AG04450 (cell line): ENCODE measurements at places on chromosomes 7 and 10.

DNA sequence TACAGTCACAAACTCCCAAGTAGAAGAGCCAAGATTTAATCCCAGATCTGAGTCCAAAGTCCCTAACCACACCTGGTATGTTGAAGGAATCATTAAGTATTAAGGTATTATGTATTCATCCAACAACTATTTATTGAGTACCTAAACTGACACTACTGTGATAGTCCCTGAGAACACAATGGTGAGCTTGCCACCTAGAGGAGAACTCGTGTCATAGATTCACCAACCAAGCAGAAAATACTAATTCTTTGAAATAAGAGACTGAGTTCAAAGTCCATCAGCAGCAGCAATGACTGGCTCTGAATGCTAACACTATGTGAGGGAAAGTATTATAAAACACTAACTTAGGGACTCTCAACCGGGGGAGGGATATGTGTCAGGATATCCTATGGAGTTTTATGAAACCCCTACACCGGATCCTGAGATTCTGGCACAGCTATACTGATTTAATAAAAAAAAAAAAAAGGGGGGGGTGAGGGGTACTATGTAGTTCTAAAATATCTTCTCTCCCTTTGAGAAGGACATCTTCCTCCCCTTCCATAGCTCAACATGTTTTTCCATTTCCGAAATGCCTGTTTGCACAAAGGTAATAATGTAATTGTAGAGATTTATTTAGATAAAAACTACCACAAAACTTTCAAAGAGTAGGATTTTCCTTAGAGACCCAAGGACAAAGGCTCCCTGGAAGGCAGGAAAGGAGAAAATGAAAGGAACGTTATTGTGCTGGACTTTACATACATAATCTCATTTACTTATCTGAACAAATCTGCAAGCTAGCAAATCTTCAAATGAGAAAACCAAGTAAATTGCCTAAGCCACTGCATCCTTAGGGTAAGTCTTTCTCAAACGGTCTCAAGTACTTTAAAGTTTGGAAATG, 1.6 kb downstream of the NCOA4 start:
- DNase-seq = peak; percentile 51

GRCh38 chr7:7793921-7794320, 75.5 kb upstream of the RPA3 start:
- no peak for DNase-seq

GRCh38 chr7:27128034-27128433, 2.5 kb downstream of the HOXA4 start:
- DNase-seq = peak; percentile 72

- DNase-seq = peak; percentile 80
Observed at GRCh38 chr7:92695308-92696261, 105.4 kb upstream of the FAM133B start.

GRCh38 chr7:47454974-47455871, 126.7 kb downstream of the TNS3 start:
- DNase-seq = no peak

DNA sequence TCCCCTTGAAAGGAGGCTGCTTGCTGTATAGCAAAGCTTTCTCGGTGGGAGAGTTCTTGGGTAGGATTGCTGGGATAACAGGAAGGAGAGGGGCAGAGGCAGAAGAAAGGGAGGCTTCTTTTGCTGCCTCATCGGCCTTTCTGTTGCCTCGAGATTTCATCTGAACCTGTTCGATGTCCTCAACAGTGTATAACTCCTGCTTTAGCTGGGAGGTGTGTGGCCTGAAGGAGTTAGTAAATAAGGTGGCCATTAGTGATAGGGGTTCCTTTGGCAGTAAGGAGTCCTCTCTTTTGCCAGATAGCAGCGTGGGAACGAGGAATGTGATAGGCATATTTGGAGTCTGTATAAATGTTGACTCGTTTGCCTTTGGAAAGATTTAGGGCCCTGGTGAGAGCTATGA, 20.0 kb downstream of the SCIN start:
- DNase-seq = no peak

GRCh38 chr7:39882148-39882784, 67.8 kb upstream of the CDK13 start:
- no peak for DNase-seq

- no peak for DNase-seq
Observed at GRCh38 chr10:70866424-70866823, 21.9 kb downstream of the PCBD1 start.

DNA sequence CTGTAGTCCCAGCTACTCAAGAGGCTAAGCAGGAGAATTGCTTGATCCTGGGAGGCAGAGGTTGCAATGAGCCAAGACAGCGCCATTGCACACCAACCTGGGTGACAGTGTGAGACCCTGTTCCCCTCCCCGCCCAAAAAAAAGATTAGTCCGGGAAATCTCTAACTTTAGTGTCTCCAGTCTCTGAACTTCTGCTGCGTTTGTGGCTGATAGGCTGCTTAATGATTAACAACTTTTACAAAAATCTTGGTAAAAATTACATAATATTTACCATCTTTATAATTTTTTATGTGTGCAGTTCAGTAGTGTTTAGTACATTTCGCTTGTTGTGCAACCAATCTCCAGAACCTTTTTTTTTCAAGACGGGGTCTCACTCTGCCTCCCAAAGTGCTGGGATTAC, 9.7 kb upstream of the PLAU start:
- no peak for DNase-seq

GRCh38 chr7:35647171-35647574, 47.8 kb downstream of the HERPUD2 start:
- DNase-seq = no peak

- no peak for DNase-seq
Observed at GRCh38 chr10:97207131-97207530, 21.4 kb upstream of the SLIT1 start.

DNA sequence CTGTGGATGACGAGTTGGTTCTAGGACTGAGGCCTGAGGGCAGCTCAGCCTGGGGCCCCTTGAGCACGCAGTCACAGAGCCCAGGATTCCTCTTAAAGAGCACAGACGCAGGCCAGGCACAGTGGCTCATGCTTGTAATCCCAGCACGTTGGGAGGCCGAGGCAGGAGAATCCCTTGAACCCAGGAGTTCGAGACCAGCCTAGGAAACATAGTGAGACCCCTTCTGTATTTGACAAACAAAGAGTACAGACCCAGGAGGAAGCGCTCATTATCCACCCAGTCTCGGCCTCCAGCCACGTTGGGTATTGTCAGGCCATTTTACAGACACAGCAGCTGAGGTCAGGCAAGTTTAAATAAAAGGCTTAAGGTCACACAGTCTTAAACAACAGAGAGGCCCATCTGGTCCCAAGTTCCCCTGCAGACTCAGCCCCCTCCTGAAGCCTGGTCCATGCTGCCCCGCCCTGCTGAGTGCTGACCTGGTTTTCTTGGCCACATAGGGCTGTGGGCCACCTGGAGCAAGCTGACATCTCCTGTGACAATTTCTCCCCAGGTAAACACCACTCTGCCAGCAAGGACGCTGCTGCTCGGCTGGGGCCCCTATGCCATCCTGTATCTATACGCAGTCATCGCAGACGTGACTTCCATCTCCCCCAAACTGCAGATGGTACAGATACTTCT, 12.6 kb downstream of the RGR start:
- no peak for DNase-seq

DNA sequence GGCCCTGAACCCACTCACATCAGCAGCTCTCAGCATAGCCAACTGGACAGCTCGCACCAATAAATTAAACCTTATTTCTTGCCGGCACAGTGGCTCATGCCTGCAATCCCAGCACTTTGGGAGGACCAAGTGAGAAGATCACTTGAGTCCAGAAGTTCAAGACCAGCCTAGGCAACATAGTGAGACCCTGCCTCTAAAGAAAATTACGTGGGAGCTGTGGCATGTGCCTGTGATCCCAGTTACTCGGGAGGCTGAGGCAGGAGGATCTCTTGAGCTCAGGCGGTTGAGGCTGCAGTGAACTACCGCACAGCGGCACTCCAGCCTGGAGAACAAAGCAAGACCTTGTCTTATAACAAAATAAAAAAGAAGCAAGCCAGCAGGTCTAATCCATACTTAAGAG, 75.7 kb downstream of the SEPTIN14 start:
- DNase-seq = no peak

DNA sequence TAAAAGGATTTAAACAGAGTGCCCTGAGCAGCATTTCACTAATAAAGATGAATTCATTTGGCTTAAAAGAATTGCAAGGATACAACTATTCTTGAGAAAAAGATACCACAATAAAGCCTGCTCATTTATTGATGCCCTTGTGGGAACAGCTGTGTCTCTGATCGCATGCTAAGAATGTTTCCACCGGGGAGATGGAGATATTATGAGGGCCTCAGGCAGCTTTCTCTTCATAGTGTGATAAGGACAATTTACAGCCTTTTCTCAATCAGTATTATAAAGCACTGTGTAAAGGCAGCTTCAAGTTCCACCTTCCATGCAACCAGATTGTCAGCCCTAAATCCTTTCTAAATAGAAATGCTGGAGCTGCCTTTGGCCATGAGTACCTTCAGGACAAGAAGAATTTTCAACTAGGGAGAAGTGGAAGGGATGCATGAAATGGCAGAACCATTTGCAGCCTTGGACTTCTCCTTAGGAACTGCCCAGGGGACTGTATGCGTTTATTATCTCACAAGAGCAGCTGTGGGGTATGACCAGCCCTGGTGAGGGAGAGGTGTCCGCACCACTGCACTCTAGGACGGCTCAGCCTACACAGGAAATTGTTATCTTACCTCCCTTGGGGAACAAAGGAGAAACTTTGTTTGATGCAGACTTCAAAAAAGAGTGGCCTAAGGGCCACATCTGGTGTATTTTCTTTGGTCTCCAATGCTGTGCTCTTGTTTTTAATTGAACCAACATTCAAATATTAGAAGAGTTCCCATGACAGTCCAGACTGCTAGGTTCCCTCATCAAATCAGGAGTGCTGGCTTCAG, 116.9 kb upstream of the PCGF5 start:
- DNase-seq = no peak

DNA sequence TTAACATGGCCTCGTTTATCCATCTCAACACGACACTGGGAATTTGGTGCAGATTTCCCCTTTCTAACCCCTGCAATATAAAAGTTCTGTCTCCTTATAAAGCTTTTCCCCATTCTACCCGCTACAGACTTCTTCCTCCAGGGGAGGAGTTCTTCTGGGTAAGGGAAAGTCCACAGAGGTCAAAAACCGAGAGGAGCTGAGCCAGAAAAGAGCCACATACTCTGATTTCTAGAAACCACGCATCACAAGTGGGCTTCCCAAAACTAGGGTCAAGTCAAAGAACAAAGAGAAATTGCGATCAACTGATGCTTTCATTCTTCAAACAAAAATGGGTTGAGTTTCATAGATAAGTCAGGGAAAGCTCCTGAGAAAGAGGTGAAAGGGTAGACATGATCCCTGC, 6.8 kb downstream of the IL6 start:
- no peak for DNase-seq

DNA sequence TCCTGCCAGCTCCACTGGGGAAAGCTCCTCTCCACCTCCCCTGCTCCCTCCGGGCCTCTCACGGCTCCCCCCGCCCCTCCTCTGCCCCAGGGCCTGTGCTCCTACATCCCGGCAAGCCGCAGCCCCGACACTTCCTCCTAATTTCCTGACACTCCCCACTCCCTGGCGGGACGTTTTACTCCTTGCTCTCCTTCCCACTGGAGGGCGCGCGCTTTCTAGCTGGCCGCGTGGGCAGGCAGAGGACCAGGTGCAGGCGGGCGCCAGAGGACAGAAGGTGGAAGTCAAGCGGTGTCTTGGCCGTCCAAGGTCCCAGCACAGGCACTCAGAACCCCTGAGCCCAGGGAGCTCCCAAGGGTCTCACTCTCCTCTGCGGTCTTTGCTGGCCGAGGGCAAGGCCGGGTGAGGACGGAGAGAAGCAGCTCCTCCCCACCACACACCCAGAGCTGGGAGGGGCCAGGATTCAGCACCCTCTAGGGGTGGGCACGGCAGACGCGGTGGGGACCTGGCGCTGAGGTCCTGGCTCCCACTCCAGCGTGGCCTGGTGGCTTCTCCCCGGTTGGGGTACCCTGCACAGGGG, 19.1 kb downstream of the ADAM8 start:
- DNase-seq = no peak

DNA sequence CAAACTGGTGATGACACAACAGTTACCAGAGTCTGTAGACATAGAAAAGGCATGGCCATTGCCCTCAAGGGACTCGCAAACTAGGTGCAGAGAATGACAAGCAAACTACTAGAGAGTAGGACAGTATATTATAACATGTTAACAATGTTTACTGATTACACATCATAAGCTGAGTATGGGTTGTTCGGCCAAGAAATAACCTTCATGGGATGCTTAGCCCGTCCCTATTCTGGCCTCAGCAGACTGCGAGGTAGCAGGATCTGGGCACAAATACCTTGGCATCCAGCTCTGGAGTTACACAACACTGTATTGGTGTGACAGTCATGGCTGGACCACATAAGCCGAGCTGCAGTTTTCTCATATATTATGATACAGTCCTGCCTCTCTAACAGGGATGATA, 51.4 kb downstream of the ABCB4 start:
- no peak for DNase-seq

GRCh38 chr7:27386581-27386980, 144.0 kb downstream of the EVX1 start:
- DNase-seq = no peak

DNA sequence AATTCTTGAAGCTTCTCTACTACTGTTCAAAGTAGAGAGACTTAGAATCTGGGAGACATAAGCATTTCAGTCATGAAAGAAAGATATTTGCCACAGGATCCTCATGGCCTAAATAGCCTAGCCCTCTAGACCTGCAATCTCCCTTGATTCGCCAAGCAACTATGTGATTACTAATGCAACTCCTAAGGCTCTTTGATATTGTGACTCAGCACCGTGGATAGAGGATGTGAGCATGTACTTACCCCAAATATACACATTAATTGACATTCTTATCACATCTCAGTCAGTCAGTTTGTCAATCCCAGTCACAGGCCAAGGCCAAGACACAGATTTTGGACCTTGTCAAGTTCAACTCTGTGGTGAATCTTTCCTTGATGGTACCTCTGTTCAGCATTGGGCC, 42.6 kb downstream of the GPR37 start:
- no peak for DNase-seq

GRCh38 chr10:12741360-12741804, 260.1 kb downstream of the CCDC3 start:
- DNase-seq = no peak

- DNase-seq = no peak
Observed at GRCh38 chr7:111330235-111330523, 232.1 kb downstream of the IMMP2L start.

DNA sequence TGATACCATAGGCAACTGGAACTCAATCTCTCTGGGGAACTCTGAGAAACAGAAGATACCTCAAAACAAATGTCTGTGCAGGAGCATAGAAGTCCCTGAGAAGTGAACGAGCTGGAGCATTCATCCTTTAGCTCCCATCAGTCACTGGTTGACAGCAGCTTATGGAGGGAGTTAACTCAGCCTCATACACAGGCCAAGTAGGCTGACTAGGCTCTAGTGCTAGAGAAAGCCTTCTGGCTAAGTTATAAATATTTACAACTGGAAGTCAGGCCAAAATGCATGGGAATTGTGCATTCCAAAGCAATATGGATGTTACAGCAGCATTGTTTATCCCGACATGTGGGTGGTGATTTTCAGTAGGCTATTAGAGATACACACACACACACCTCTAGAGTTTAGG, 66.5 kb downstream of the ANK3 start:
- peak; percentile 67 for DNase-seq
